ENCODE measurements at places on chromosomes 2 and 18. TPM values are rescaled to one million over a fixed set of nuclear protein-coding genes. Genes with fewer than 3 reads are reported as not detected.

DNA sequence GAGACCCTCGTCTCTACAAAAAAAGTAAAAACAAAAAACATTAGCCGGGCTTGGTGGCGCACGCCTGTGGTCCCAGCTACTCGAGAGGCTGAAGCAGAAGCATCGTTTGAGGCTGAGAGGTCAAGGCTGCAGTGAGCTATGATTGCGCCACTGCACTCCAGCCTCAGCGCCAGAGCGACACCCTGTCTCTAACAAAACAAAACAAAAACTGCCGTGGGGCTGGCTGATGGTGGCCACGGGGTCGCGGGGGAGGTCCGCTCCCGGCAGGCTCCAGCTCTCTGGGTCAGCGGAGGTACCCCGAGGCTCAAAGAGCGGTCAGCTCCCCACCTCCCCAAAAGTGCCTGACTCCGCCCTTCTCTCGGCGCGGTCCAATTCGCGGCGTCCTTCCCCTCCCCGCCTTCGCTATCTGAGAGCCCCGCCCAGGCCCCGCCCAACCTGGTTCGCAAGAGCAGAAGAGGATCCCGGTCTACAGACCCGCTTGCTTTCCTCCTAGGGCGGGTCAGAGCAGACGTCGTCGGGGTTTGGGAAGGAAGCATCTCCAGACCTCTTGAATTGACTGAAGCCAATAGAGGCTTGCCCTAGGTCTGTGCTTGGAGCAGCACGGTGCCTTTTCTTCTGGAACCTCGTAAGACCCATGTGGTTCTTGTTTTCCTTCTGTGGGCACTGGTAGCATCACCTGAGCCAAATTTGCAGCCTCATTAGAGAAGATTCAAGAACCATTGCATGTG, 7.8 kb downstream of the RAX start:
- H3K4me1 ChIP-seq, result peaks cover 2% of the 10 kb centered on the region
- no peaks in the 10 kb centered on the region for H3K36me3 ChIP-seq
- no peak for DNase-seq
- H3K4me3 ChIP-seq, result peak overlapping the region; percentile 17
- no peak overlapping the region for H3K27ac ChIP-seq

DNA sequence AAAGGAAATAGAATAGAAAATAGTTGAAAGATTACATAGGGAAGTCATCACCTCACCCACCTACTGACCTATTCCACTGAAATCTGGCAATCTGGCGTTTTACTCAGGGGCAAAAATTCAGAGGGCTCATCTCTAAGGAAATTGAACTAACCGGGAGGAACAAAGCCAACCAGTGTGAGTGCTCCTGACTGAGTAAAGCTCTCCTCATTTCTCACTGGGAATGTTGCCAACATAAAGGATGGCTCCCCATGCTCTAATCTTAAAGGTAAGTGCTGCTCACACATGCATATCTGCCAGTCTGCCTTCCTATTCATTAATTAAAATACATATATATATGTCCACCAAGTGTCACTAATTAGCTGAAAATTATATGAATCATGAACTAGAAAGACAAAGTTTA, 13.5 kb upstream of the DOK6 start:
- no peak for DNase-seq
- no peak overlapping the region for H3K4me3 ChIP-seq
- H3K27me3 ChIP-seq, result no peaks in the 10 kb centered on the region
- no peak overlapping the region for H3K27ac ChIP-seq

DSEL gene
- 2.7 TPM for total RNA-seq

NDUFAF7 gene
- 22.4 TPM for total RNA-seq

GRCh38 chr18:61764381-61764780, 128.4 kb downstream of the RNF152 start:
- no peak overlapping the region for H3K27ac ChIP-seq
- no peaks in the 10 kb centered on the region for H3K36me3 ChIP-seq

DLGAP1 gene
- 0.30 TPM for total RNA-seq

- no peaks in the 10 kb centered on the region for H3K27me3 ChIP-seq
- DNase-seq, result no peak
- H3K4me3 ChIP-seq, result no peak overlapping the region
- no peaks in the 10 kb centered on the region for H3K4me1 ChIP-seq
- no peak overlapping the region for H3K27ac ChIP-seq
These were observed 62.1 kb downstream of the BCL2 start for GRCh38 chr18:63257453-63257852.

CHST10 gene
- total RNA-seq, result 8.4 TPM

TMEM200C gene
- total RNA-seq, result 0.45 TPM

- no peak overlapping the region for H3K27ac ChIP-seq
- H3K36me3 ChIP-seq, result no peaks in the 10 kb centered on the region
- H3K4me3 ChIP-seq, result no peak overlapping the region
- no peak for DNase-seq
These were observed 475.6 kb upstream of the MYT1L start for GRCh38 chr2:2806711-2807110.

GRCh38 chr2:206260188-206261012, 14.1 kb upstream of the ZDBF2 start:
- peak overlapping the region; percentile 38 for H3K4me3 ChIP-seq
- H3K27me3 ChIP-seq, result peaks cover 67% of the 10 kb centered on the region
- no peaks in the 10 kb centered on the region for H3K4me1 ChIP-seq
- no peaks in the 10 kb centered on the region for H3K36me3 ChIP-seq
- H3K27ac ChIP-seq, result no peak overlapping the region
- DNase-seq, result no peak

CD8A gene
- 0.35 TPM for total RNA-seq

VAMP5 gene
- total RNA-seq, result 34.0 TPM

Data from heart left ventricle (tissue), 16 donors.